ENCODE measurements at places on chromosomes 3 and 15.

GRCh38 chr3:10957976-10958749 is 34.4 kb upstream of the SLC6A1 start:
- no peak for ATAC-seq

- no peak for ATAC-seq
Observed at GRCh38 chr15:40250304-40250656, 11.4 kb downstream of the PAK6 start.

GRCh38 chr15:61841466-61841865 is 218.8 kb downstream of the VPS13C start:
- ATAC-seq, result no peak

DNA sequence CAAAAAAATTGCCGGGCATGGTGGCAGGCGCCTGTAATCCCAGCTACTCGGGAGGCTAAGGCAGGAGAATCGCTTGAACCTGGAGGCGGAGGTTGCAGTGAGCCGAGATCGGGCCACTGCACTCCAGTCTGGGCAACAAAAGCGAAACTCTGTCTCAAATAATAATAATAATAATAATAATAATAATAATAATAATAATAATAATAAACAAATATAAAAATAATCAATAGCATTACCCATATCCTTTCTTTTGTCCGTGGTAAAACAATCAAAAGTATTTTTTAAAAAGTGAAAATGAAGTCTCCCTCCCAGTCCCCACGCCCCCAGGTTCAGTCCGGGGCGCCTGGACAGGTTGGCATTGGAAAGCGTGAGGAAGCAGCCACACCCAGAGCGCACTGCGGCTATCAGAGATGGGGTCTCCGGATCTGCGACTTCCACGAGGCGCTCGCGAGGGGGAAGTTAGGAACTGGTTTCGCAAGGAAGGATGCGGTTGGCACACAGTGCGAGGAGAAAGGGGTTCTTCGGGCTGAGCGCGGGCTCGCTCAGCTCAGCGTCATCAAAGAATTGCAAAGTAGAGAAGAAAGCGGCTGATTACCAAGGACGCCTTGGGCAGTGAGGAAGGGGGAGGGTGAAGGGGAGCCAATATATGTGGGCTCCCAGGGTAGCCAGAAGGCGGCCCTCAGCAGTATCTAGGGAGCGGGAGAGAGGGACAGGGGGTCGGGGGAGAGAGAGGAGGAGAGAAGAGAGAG is 69.5 kb upstream of the EPHB3 start:
- no peak for ATAC-seq

DNA sequence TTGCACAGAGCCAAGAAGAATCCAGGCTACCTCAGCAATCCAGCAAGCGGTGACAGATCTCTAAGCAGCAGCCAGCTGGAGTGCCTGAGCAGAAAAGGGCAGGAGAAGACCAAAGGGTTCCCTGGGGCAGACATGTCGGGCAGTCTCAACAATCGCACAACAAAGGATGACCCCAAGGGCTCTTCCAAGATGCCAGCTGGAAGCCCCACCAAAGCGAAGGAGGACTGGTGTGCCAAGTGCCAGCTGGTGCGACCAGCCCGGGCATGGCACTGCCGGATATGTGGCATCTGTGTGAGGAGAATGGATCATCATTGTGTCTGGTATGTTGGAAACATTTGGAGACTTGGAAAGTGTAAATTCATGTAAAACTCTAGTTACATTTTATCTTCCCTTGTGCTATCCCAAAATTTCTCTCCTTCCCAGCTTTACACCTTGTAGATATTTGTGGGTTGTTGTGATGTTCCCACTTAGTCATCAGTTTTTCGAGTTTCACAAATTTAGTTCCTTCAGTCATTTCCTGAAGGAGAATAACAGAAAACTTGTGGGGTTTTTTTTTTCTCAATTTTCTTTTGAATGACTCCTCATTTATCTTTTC is 6.4 kb downstream of the ZDHHC23 start:
- no peak for ATAC-seq

GRCh38 chr3:142009029-142009428 is 132.6 kb downstream of the ATP1B3 start:
- ATAC-seq, result no peak

DNA sequence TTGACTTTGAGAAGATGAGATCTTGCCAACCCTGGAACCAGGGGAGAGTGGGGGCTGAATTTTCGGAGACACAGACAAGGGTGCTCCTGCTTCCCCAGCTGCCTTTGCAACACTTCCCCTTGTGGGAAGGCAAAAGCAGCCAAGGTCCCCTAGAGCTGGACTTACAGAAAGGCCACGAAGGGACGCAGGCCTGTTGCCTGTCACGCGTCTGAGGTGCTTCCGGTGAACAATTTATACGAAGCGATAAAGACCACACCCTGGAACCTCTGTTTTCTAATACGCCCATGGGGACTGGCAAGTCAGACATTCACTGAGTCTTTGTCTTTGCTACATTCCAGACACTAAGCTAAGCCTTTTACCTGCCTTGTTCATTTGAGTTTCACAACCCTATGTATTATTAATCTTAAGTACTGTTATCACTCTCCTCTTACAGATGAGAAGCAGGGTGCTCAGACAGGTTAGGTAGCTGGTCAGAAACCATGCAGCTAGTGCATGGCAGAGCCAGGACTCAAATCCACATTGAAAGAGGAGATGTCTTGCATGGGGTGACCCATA is 13.2 kb downstream of the MEGF11 start:
- no peak for ATAC-seq

DNA sequence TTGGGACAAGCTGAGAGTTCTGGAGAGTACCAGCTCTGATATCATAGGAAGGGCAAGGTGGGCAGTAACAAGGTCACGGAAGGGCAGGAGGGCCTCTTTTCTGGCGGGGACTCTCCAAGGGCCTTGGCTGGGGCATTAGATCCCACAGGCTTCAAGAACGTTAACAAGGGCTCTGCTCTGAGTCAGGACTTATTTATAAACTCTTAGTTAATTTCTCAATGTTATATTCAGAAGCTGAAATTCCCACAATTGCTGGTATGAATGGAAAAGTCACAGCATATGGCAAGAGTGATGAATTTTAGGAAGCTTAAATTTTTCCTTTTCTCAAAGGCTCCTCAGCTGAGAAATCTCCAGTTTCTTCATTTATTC is 320.2 kb upstream of the TBC1D5 start:
- ATAC-seq, result no peak

DNA sequence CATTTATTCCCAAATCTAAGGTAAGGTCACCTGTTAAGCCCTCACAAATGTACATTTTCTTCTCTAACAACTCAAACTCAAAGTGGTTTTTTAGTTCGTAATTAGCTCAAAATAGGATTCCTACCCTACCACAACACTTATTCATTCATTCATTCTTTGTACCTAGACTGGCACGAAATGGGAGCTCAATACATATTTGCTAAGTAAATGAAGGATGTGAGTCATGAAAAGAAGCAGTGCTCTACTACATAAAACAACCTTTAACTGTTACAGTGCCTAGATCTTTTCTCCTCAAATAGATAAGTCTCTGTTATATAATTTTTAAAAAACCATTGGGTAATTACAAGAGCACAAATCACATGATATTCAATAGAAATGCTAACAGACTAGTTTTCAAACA is 13.1 kb downstream of the RSL24D1 start:
- ATAC-seq, result no peak

- no peak for ATAC-seq
Observed at GRCh38 chr3:72889310-72890165, 1.7 kb downstream of the GXYLT2 start.
